Left ventricle myocardium inferior (tissue), 1 donor: ENCODE measurements at places on chromosomes 12 and 14. TPM values are rescaled to one million over a fixed set of nuclear protein-coding genes. Genes with fewer than 3 reads are reported as not detected.

GRCh38 chr12:12088761-12089160, 18.0 kb downstream of the BCL2L14 start:
- H3K27ac ChIP-seq: no peak overlapping the region
- H3K4me3 ChIP-seq: no peak overlapping the region
- H3K27me3 ChIP-seq: peaks cover 9% of the 10 kb centered on the region
- DNase-seq: no peak
- H3K4me1 ChIP-seq: peaks cover 4% of the 10 kb centered on the region
- no peaks in the 10 kb centered on the region for H3K36me3 ChIP-seq

The TAS2R20 gene
- 0.44 TPM for total RNA-seq

DNA sequence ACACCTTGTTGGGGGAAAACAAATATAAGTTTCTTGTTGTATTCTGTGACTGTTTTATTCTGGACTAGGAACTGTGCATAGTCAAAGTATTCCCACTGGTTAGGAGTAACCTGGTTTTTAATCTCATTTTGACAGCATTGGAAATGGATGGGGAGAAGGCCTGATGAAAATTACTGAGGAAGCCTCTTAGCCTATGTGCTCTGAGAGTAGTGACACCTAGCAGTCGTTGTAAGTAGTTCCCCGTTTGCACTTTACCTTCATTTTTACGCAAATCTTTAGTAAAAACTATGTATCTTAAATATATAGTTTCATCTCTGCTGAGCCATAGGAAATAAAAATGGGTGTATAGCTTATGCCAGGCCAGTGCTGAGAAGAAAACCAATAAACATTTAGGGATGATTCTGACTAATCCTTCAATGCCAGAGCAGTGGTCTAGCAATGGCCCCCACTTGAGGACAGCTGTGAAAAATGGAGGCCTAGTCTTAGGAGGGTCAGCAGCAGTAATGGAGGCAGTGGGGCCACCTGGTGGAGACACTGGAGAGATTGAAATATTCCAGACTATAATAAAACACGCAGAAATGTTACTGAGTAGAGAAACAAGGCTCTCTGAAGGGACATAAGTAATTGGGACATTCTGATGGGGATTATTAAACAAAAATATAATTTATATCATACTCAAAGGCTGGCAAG, 133.2 kb upstream of the NOVA1 start:
- no peak overlapping the region for H3K4me3 ChIP-seq
- no peaks in the 10 kb centered on the region for H3K36me3 ChIP-seq
- DNase-seq: no peak
- H3K27me3 ChIP-seq: no peaks in the 10 kb centered on the region
- no peak overlapping the region for H3K27ac ChIP-seq

DNA sequence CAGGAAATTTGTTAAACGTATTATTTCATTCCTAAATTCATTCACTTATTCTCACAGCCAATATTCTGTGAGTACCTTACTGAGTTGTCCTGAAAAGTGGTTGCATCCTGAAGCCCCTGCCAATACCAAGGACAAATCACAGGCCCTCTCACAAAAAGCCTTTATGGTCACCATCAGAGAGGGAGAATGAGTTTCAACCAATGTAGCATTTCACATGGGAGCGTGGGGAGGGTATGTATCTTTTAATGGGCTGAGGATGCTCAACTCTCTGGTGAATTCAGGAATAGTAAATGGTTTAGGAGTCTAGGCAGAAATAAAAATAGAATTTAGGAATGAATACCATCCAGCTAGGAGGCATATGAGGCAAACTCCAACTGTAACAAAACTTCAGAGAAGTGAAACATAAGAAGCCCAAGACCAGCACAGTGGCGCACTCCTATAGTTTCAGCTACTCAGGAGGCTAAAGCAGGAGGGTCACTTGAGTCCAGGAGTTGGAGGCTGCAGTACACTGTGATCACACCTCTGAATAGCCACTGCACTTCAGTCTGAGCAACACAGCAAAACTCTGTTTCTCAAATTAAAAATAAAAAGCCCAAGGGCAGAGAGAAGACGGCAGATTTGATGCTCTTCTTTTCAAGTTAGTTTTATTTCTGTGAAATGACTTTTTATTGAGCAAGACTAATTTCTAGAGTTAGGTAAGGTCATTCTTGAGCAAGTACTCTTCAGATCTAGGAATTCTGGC, 142.7 kb downstream of the HMGA2 start:
- H3K27ac ChIP-seq: no peak overlapping the region
- no peaks in the 10 kb centered on the region for H3K36me3 ChIP-seq
- peaks cover 11% of the 10 kb centered on the region for H3K27me3 ChIP-seq
- no peaks in the 10 kb centered on the region for H3K4me1 ChIP-seq
- no peak overlapping the region for H3K4me3 ChIP-seq
- DNase-seq: no peak

DNA sequence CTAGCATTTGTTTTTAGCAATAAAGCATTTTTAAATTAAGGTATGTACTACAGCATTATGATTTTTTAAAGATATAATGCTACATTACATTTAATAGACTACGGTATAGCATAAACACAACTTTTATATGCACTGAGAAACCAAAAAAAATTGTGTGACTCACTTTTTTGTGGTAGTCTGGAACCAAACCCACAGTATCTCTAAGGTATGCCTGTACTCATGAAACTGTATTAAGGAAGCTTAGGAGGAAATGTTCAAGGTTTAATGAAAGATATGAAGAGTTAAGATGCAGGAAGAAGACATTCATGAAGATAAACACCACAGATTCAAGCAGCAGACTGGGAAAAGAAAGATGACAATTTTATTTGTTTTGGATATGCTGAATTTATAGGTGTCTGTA, 51.7 kb downstream of the PPP1R12A start:
- no peaks in the 10 kb centered on the region for H3K36me3 ChIP-seq
- peaks cover 91% of the 10 kb centered on the region for H3K4me1 ChIP-seq
- H3K27ac ChIP-seq: no peak overlapping the region

DNA sequence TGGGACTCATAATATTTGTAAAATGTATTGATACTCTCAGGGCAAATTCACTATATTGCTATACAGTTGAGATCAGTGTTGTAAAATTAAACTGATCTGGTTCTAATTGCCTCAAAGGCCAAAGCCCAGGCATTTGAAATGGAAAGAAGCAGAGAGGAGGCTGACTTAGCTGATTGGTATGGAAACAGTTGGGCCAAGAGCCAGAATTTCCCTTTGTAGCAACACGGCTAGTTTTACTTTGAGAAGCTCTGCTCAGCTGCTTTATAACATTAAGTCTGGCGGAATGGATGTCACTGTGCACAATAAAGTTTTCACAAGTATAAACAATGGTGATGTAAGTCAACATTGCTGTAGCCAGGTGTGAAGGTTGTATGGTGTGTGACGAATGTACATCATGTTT, 186.4 kb downstream of the MSRB3 start:
- DNase-seq: no peak
- H3K4me3 ChIP-seq: no peak overlapping the region
- no peaks in the 10 kb centered on the region for H3K27me3 ChIP-seq
- H3K4me1 ChIP-seq: no peaks in the 10 kb centered on the region
- H3K36me3 ChIP-seq: peaks cover 42% of the 10 kb centered on the region
- H3K27ac ChIP-seq: no peak overlapping the region

- H3K4me1 ChIP-seq: peaks cover 19% of the 10 kb centered on the region
- H3K36me3 ChIP-seq: no peaks in the 10 kb centered on the region
- H3K27ac ChIP-seq: no peak overlapping the region
- no peak for DNase-seq
- H3K4me3 ChIP-seq: no peak overlapping the region
Observed at GRCh38 chr12:6425590-6426531, 18.9 kb upstream of the CD27 start.

GRCh38 chr12:54984658-54985376, at the start of gene TESPA1:
TSS of gene TESPA1 (minus strand) at chr12:54984762. CDS start at chr12:54974562, 10,200 bp downstream.
- no peaks in the 10 kb centered on the region for H3K36me3 ChIP-seq
- peak within 1 kb of the TSS; percentile 47 for H3K27ac ChIP-seq
- H3K4me3 ChIP-seq: peak within 1 kb of the TSS; percentile 10
- DNase-seq: peak; percentile 60
- peaks cover 24% of the 10 kb centered on the region for H3K27me3 ChIP-seq
- H3K4me1 ChIP-seq: peaks cover 19% of the 10 kb centered on the region

DNA sequence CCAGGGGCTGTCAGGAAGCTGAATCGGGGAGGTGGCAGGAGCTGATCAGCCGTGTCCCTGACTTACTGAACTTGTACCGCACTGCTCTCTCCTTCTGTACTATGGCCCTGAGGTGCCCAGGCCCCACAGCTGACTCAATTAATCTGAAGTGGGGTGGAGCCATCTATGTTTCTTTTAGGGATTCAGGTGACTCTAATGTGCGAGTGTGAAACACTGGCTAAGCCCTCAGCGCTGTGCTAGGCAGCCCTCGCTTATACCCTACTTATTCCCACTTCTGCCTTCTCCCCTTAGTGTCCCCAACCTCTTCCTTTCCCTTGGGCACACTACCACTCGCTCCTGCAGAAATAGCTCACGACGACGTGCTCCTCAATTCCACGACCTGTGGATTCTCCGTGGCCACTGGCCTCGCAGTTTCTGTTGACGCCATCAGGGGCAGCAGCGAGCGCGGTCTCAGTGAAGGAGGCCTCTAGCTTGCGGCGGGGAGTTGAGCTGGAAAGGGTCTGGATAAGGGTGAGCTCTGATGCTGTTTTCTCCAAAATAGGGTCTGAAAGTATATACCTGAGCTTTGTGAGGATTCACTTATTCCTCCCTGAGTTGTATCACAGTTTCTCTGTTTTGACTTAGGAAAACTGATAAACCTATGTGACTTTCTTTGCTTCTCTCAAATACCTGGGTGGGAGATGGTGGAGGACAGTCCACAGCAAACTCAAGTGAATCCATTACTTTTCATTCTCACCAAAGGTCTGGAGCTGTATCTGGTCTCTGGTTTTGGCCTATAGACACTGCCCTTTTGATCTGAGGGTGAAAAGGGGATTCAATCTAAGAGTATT, 167.6 kb downstream of the SLC41A2 start:
- H3K27me3 ChIP-seq: no peaks in the 10 kb centered on the region
- no peak overlapping the region for H3K4me3 ChIP-seq
- H3K36me3 ChIP-seq: no peaks in the 10 kb centered on the region
- peak; percentile 47 for DNase-seq
- H3K4me1 ChIP-seq: peaks cover 15% of the 10 kb centered on the region

DNA sequence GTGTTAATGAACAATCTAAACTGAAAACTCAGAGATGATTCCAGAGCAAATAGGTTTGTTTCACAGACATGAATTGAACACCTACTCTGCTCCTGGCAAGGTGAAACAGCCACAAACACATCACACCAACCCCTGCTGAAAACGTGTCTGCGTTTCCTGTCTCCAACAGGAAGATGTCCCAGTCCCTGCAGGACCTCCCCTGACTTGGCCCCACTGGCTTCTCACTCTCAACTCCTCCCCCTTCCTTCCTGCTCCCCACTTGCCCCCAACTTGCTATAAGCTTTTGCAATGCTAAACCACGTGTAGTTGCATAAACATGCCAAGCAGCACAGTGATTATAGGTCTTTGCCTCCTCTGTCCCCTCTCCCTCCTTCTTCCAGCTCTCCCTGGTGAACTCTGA, 567.6 kb downstream of the BCL11B start:
- peaks cover 50% of the 10 kb centered on the region for H3K27me3 ChIP-seq
- H3K36me3 ChIP-seq: no peaks in the 10 kb centered on the region
- no peak overlapping the region for H3K27ac ChIP-seq

The C14orf132 gene
- 4.8 TPM for total RNA-seq

- peaks cover 6% of the 10 kb centered on the region for H3K27me3 ChIP-seq
- no peak overlapping the region for H3K27ac ChIP-seq
- no peaks in the 10 kb centered on the region for H3K36me3 ChIP-seq
- no peak overlapping the region for H3K4me3 ChIP-seq
- no peaks in the 10 kb centered on the region for H3K4me1 ChIP-seq
Observed at GRCh38 chr14:88698651-88699050, 94.1 kb downstream of the EML5 start.

DNA sequence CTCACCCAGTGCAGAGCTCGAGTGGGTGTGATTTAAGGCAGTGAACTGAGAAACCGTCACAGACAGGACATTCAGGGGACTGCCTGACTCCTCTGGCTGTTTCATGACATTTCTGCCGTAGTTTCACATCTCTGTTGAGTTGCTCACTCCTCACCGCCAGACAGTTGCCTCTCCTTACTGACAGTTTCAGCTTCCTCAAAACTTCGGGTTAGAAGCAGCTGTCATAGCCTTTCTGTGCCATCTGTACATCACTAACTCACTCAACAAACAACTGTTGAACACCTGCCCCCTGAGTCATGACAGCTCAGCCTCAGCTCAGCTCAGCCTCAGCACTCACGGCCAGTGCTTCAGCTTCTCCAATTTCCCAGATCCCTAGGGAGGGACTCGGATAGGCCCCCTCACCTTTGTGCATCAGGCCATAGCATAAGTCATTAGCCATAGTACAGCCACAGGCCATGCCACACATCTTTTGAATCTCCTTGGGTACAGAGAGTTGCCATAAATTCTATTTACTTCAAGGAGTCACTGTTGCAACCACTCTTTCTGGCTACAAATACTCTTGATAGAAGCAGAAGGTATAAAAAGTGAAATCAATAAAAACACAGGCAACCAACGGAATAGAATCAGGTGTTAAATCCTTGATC, 6.2 kb upstream of the SLC15A4 start:
- H3K4me1 ChIP-seq: no peaks in the 10 kb centered on the region
- H3K27ac ChIP-seq: no peak overlapping the region
- no peaks in the 10 kb centered on the region for H3K36me3 ChIP-seq
- no peaks in the 10 kb centered on the region for H3K27me3 ChIP-seq
- DNase-seq: no peak
- no peak overlapping the region for H3K4me3 ChIP-seq

- H3K4me1 ChIP-seq: no peaks in the 10 kb centered on the region
- H3K27me3 ChIP-seq: peaks cover 24% of the 10 kb centered on the region
- H3K4me3 ChIP-seq: no peak overlapping the region
- H3K36me3 ChIP-seq: no peaks in the 10 kb centered on the region
- DNase-seq: no peak
- no peak overlapping the region for H3K27ac ChIP-seq
Observed at GRCh38 chr12:109811624-109811995, 21.6 kb downstream of the TRPV4 start.

GRCh38 chr12:77679686-77680085, 151.0 kb upstream of the NAV3 start:
- peaks cover under 1% of the 10 kb centered on the region for H3K4me1 ChIP-seq
- H3K4me3 ChIP-seq: no peak overlapping the region
- DNase-seq: no peak
- H3K27ac ChIP-seq: no peak overlapping the region

DNA sequence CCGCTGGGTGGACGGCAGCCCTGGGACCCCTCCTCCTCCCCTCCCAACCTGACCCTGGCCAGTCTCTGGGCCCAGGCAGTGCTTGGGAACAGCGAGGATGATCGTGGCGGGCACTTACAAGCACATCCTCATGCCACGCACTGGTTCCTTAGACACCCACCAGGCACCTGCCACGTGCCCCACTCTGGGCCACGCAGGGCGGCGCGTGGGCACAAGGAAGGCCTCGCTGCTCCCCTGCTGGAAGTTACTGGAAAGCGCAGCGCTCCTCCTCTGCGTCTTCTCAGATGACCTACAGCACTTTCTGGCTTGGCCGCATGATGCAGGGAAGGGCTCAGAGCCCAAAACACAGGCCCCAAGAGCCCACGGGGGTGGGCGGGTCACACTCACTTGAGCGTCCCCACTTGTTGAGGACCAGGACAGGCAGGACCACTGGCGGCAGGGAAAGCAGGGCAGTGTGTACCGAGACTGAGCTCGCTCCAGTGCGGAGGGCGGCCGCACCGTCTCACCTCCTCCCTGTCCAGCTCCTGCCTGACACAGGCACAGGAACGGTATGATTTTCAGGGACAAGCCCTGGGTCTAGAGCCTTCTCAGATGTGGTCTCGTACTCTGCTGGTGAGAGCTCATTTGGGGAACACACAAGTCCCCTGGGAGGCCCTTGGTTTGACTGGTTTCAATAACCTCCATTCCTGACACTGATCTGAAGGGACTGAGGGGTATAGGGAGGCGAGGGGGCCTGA, 128.3 kb upstream of the EVL start:
- no peaks in the 10 kb centered on the region for H3K27me3 ChIP-seq
- peaks cover 76% of the 10 kb centered on the region for H3K36me3 ChIP-seq
- no peak overlapping the region for H3K27ac ChIP-seq
- H3K4me1 ChIP-seq: no peaks in the 10 kb centered on the region

The TUBA1A gene
- 102 TPM for total RNA-seq
